ENCODE measurements at places on chromosomes 3 and 15. TPM values are rescaled to one million over a fixed set of nuclear protein-coding genes. Genes with fewer than 3 reads are reported as not detected.

HES1 gene
- 38.9 TPM for total RNA-seq

SUCNR1 gene
- 1.8 TPM for total RNA-seq

STXBP5L gene
- not detected for total RNA-seq

PATL2 gene
- 2.2 TPM for total RNA-seq

RARB gene
- 4.8 TPM for total RNA-seq

GOLGA8Q gene
- total RNA-seq: 0.96 TPM

SPESP1 gene
- total RNA-seq: 1.3 TPM

- DNase-seq: no peak
Measured at GRCh38 chr3:78831446-78831972, 936.3 kb downstream of the ROBO1 start.

DNA sequence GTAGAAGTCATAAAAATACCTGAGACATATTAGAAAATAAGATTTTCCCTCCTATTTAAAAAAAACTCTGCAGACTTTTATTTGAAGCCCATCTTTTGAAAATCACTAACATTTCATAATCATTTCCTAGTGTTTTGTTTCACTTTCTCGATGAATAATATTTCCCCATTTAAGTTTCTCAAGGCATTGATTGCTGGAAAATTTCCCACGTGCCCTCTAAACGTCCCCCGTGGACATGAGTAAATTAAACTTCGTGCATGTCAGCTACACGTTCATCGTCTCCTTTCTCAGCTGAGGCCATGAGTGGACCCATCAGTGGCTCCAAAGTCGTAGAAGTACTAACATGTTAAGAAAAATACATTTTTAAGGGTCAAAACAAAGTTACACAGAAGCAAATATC, 2.0 kb upstream of the TM2D3 start:
- DNase-seq: no peak

DNA sequence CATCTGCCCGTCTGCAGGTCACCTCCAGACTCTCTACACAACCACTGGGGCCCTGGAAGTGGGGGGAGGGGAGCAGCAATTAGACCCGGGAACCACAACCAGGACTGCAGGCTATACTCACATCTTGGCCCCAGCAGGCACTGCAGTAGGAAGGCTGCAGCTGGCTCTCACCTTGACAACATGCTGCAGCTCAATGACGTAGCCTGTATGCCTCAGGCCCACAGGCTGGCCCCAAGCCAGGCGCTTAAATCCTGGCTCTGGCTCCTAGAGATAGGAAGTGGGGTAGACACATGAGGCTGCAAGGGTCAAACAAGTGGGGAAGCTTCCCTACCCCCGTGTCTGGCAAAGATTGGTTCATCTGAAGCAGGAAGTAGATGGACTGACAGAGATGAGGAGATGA, 4.6 kb upstream of the QRICH1 start:
- DNase-seq: no peak

GRCh38 chr3:14137004-14137403, 12.2 kb downstream of the TMEM43 start:
- DNase-seq: no peak

GRCh38 chr15:59039225-59039624, 51.8 kb downstream of the RNF111 start:
- DNase-seq: no peak

DNA sequence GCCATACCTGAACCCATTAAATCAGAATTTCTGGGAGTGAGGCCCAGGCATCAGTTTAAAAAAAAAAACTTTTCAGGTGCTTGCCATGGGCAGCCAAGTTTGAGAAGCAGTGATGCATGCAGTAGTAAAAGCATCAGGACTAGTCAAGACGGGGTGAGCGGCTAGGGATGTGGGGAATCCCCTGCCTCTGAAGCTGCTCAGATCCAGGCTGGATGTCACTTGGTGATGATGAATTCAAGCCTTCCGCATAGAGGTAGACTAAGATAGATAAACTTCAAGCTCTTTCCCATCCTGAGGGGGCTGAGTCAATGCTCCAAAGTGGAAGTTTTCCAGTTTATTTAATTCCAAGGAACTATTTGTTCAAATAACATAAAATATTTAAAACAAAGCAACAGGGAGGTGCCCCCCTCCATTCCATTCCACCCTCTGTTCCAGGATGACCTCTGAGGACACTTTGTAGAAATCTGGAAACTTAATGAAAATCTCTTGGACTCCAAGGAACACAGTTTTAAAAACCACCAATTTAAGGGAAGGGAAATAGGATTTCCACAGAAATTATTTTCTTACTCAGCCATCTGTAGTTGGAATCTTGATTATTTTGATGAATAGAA, 100.4 kb upstream of the NR2E3 start:
- no peak for DNase-seq

- DNase-seq: no peak
Measured at GRCh38 chr15:40787344-40787841, 17.6 kb downstream of the C15orf62 start.

GRCh38 chr3:178804606-178805005, 267.0 kb downstream of the ZMAT3 start:
- DNase-seq: no peak

- no peak for DNase-seq
Measured at GRCh38 chr15:96066852-96067495, 263.5 kb upstream of the NR2F2 start.

GRCh38 chr3:4355401-4356219, 52.4 kb downstream of the SETMAR start:
- DNase-seq: no peak

- no peak for DNase-seq
Measured at GRCh38 chr3:187986514-187986934, 167.4 kb upstream of the LPP start.

GRCh38 chr3:59979542-59979941, 929.7 kb upstream of the CFAP20DC start:
- DNase-seq: no peak

DNA sequence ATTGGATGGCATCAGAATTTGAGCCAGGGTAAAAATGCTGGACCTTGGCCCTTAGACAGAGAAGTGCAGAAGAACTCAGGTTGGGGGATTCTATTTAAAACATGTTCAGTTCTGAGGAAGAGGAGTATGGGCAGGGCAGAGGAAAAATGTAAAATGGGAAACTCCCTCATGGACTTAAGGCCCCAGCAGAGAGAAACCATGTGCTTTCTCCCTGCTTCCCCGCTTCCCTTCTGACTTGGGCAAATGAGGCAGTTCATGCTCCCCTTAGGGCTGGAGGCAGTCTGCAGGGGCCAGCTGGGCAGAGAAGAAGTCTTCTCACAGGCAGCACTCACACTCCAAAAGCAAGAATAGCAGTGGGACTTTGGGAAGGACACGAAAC, 9.9 kb upstream of the NUDT16 start:
- DNase-seq: no peak

- no peak for DNase-seq
Measured at GRCh38 chr15:43550527-43551363, 33.3 kb downstream of the MAP1A start.

GRCh38 chr3:155572085-155572484, 172.8 kb downstream of the PLCH1 start:
- no peak for DNase-seq

GRCh38 chr3:72982609-72983366, 13.8 kb upstream of the PPP4R2 start:
- DNase-seq: no peak

DNA sequence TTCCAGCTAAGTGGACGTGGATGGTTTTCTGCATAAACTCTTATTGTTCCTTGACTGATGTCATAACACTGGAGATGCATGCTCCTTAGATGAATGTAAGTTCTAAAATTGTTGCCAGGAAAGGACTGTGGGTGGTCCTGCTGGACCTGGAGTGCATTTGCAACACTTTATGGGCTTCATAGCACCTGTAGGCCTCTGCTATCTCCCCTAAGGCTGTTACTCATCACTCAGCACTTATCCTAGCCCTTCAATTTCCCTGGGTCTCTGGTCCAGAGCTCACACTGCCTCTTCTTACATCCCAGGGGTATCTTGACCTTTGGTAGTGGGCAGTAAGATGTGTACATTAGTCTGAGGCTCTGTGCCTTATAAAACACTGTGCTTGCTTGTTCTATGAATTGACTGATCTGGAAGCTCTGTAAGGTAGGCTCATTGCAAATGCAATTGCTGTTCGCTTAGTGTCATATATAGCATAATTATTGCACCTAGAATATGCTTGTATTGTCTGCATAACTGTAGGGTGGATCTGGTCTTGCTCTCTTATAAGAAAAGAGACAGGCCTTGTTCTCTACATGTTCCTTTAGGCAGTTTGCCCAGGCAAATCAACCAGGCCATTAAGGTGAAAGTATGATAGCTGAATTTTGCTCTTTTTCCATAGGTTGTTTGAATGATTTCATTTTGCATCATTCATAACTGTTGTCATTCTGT, 35.8 kb downstream of the SLCO3A1 start:
- DNase-seq: no peak

- DNase-seq: no peak
Measured at GRCh38 chr3:111548756-111549155, 6.8 kb downstream of the CD96 start.

DNA sequence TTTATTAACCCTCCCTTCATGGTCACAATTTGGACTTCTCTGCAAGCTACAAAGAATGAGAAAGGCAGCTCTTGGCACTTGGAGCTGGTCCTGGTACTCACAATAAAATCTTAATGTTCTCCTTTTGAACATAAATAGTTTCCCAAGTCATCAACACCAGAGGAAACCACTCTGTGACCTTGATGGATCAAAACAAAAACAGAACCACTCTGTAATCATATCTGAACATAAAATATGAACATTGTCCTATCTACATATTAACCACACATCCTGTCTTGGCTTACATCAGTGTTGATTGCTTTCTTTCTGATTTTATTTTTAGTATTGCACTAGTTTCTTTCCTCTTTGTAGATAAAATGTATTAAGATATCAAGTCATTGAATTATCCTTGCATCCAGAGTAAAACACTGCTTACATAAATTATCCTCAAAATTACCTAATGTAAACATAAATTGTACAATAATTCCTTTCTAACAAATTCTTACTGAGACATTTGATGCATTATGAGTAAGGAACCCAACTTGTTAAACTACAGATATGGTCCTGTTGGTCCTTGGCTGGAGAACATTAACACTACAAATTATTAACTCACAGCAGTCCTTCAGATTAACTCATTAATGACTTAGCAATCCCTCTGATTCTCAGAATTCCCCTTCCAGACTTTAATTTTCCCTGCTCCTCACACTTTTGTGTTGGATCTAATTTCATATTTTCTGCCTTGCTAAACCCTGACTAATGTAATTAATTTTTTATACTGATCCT, 860.5 kb downstream of the DIPK2A start:
- DNase-seq: no peak

- no peak for DNase-seq
Measured at GRCh38 chr15:58010983-58011382, 54.5 kb downstream of the ALDH1A2 start.

- no peak for DNase-seq
Measured at GRCh38 chr3:54433846-54434245, 311.5 kb downstream of the CACNA2D3 start.

DNA sequence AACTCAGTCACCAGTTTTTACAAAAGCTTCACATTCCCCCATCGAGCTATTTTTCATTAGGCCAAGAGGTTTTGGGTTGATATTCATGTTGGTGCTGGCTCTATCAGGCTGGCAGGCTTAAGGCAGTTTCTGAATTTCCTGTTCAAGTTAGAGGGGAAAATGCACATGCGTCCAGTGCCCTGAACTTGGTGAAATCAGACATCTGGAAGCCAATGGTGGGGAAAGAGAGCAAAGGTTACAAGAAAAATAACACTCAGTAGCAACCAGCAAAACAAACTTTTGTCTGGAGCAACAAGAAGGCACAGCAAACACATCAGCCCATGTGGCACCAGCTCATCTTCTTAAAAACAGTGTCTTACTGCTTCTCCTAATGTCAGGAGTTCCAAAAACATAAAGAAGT, 155.6 kb upstream of the TSC22D2 start:
- no peak for DNase-seq

DNA sequence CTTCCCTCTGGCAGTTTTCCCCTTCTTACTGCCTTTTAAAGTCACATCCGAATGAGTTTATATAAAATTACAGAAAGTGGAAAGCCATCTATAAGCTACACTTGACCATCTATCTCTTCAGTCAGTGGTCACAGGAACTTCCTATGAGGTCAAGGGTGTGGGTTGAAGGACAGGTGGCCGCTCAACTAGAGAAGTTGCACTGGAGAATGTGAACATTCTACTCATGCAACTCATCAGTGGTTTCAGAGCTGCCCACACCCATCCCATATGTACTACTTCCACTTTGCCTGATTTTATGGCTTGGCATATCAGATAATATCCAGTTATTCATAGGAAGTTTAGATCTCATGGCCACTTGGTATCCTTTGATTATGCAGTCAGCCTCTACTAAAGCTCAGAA, 57.4 kb upstream of the TMEM158 start:
- DNase-seq: no peak

- DNase-seq: no peak
Measured at GRCh38 chr3:124780761-124781475, 50.7 kb downstream of the UMPS start.

DNA sequence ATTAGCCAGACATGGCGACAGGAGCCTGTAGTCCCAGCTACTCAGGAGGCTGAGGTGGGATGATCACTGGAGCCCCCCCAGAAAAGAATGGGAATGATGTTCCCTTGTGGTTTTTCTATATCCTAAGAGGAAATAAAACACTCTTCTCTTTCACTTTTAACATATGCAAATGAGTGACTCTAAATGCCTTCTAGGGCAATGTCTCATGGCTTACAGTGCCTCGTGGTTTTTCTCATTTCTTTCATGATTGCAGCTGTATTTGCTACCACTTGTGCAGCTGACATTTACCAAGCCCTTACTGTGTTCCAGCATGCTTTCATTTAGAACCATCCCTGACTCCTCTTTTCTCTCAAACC, 26.4 kb downstream of the STOML1 start:
- no peak for DNase-seq

DNA sequence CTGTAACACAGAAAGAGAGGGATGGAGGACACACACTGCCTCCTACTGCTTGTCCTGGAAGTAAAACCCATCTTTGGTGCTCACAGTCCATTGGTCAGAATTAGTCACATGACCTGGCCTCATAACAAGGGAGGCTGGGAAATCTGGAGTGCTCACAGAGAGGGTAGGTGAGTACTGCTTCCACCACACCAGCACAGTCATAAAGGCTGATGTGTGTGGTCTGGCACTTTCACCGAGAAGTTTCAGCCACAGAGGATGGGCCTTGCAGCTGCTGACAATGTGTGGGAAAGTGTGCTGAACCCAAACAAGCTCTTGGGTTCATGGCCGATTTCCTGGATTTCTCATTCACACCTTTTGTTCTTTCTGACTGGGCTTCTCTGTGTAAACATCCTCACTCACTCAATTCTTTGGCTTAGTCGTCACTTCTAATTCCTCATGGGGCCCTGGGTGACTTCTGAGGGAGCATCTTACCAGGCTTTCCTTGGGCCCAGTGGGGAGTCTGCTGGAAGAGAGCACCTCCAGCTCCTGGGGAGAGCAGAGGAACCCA, 100.7 kb downstream of the ASB7 start:
- DNase-seq: peak; percentile 59

DNA sequence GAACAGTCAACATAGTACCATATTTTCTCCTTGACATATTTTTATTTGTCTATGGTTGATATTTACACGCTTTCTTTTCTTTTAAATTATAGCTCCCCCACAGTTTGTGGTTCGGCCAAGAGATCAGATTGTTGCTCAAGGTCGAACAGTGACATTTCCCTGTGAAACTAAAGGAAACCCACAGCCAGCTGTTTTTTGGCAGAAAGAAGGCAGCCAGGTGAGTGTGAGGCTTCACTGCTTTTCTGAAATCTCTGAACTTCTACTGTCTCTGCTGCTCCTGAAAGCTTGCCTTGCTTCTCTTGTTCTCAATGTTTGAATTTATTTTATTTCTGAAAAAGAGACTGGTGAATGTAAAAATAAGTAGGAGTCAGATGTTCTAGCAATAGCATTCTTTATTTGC, 506.3 kb downstream of the ROBO2 start:
- no peak for DNase-seq

GRCh38 chr3:32290619-32291018, 52.1 kb downstream of the CMTM8 start:
- no peak for DNase-seq
